COR-L47 (cell line): ENCODE measurements at places on chromosomes 1 and 21.

DNA sequence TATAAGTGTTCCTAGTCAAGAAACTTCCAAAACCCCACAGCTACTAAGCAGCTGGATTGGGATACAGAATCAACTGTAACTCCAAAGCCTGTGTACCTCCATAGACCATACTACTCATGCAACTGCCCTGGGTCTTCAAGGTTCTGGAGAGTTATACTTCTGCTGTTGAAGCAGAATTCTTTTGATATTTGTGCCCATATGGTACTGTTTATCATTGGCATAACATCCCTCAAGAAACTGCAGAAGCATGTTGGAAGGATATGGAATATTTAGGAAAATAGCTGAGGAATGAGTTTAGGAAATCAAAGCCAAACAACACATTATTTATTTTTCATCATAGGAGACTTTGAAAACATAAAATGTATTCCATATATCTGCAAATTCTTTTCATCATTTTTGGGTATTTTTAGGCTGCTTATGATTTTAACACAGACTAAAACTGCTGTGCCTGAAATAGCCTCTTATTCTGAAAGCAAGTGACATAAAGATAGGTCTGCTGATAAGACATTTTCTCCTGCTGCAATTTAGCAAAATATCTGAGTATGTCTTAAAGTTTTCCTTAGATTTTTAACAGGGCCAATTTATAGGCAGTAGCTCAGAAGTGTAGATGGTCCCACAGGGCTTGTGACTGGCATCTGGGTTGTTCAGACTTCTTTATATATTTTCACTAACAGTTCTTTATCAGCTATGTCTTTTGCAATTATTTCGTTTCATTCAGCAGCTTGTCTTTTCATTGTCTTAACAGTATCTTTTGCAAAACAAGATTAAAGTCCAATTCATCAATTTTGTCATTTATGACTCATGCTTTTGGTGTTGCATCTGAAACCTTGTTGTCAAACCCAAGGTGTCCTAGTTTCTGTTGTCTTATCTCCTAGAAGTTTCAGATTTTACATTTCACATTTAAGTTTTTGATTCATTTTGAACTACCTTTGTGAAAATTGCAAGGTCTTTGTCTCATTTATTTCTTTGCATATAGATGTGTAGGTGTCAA is 41.1 kb upstream of the ZNF124 start:
- no peak for DNase-seq

DNA sequence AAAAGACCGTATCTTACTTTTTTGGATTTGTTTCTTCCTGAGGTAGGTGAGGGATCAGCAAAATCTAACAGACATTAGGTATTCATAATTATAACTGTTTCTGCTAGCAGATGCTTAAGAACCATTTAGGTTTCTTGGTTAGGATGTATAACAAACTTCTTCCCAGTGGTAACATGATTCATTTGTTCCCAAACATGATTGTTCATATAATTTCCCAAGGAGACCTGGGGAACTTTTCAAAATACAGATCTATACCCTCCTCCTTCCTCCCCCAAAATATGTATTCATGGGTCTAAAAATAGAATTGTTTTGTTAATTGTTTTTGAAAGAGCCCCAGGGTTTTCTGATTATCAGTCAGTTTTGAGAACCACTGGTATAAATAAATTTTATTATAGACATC is 228.2 kb downstream of the COP1 start:
- no peak for DNase-seq

DNA sequence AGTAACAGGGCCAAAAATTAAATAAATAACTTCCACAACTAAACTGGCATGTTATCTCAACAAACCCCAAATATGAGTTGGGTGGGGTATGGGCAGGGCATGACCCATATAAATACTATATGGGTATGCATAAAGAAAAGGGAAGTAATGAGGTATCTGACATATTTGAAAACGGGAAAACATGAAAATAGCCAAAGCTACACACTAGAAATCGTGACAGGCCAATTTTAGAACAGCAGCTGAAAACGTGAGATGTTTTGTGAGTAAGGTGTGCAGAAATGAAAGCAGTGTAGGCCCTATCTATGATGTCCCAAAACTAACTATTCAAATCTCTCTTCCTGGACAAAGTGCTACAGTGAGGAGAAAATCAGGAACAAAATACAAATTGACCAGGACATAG is 537.9 kb upstream of the NR5A2 start:
- DNase-seq = no peak

DNA sequence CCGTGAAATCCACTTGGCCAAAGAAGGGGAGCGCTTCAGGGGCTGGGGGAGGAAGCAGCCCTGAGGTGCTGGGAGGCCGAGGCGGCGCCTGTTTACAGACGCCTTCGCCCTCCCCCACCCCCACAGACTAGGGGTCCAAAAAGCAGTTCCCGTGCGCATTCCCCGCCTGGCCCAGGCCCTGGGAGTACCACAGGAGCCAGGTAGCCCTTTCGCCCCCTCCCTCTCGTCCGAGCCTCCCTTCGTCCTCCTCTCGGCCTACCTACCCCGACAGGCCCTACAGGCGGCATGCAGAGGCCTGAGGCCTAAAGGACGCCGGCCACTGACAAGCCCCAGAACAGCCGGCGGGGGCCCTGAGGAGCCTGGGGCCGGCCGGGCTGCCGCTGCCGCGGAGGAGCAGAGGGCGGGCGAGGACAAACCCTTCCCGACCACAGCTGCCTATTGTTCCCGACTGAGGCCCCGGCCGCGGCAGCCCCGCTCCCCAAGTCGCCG is 522 bp downstream of the RC3H1 start:
- DNase-seq = no peak

DNA sequence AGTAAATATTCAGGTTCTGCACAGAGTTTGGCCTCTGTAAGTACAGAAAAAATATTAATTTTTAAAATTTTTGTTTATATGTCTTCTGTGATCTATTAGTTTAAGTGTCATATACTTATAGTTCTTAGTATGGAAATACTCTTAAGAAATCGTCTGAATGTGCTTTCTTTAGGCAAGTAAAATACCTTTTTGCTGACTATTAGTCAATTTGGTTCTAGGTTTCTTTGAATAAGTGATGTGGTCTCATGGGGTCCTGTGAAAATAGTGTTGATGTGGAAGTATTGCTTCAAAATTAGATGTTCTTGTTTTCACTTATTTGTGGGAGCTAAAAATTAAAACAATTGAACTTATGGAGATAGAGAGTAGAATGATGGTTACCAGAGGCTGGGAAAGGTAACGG is 23.9 kb downstream of the MIGA1 start:
- DNase-seq = no peak

GRCh38 chr1:84319662-84320061 is 18.2 kb downstream of the SAMD13 start:
- DNase-seq = no peak

GRCh38 chr1:165257969-165258459 is 98.5 kb downstream of the LMX1A start:
- peak; percentile 88 for DNase-seq

DNA sequence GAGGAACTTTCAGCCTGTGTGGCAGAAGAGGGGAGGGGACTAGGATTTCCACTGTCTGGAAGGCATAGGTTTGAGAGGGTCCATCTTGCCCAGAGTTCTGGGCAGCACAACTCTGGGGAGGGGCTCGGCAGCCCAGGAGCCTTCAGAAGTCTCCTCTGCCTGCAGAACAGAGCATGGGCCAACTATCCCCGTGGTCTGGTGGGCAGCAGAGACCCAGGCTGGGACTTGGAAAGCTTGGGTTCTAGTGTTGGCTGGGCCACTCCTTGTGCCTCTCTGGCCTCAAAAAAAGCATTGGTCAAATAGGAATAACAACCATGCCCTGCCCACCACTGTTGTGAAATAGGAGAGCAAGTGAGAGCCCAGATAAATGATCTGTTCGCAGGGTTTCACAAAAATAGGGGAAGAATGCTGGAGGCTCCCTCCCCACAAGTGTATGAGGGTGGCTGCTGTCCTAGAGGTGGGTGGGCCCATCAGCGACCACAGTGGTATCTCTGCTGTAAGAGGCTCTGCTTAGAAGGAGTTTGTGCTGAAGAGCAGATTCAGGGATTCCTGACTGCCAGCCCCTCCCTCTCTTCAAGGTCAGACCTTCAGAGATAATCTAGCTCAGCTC is 8.9 kb downstream of the EPHA10 start:
- DNase-seq = no peak

- no peak for DNase-seq
Observed at GRCh38 chr1:240801442-240801841, 189.5 kb upstream of the GREM2 start.

GRCh38 chr1:159000625-159001024 is 9.1 kb upstream of the IFI16 start:
- DNase-seq = no peak

DNA sequence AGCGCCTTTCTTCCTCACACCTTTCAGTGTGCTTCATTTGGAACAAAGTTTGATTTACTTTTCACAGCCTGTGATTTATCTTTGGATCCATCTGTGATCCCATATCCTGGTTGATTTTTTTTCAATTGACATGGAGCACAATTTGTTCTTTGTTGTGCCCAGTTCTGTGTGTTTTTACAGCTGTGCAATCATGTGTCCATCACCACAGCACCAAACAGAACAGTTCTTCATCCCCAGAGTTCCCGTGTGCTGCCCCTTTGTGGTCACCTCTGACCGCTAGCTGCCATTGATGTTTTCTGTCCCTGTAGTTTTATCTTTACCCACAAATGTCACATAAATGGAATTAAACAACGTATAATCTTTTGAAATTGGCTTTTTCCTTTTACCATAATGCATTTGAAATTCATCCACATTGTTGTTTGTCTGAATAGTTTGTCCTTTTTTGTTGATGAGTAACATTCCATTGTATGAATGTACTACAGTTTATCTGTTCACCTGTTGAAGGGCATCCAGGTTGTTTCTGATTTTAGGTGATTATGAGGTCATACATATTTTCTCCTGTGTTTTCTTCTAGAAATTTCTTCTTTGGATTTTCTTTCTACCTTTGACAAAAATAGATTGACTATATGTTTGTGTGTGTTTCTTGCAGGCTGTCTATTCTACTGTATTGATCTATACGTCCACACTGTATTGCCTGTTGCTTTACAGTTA is 17.4 kb downstream of the MIGA1 start:
- DNase-seq = no peak

DNA sequence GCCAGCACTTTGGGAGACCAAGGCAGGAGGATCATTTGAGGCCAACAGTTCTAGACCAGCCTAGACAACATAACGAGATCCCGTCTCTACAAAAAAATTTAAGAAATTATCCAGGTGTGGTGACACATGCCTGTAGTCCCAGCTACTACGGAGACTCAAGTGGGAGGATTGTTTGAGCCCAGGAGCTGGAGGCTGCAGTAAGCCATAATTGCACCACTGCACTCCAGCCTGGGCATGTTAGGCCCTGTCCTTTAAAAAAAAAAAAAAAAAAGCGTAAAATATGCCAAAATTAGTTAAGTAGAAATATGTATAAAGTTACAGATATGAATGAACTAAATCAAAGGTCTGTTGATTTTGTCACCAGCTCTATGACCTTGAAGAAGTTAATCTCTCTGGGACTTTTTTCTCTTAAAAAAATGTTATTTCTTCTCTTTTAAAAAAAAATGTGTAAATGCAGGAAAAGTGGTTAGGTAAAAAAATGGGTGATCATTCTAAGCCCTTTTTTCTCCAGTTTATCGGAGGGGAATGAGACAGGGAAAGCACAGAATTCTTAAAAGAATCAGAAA is 7.0 kb downstream of the EGLN1 start:
- DNase-seq = no peak

GRCh38 chr1:17883136-17883535 is 128.0 kb downstream of the ACTL8 start:
- DNase-seq = no peak

DNA sequence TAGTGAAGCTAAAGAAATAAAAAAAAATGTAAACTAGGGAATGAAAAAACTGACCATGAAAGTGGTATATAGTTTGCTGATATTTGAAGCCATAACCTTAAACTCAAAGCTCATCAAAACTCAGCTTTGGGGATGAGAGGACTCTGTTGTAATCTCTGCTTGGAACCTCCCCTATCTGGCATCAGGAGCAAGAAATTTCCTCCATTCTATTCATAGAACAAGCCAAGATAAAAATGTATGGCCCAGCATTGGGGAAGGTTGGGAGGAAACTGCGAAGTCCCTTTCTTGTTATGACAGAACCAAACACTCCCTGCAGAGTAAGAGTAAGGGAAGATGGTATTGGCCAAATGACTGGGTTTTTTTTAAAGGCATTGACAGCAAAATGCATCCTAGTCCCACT is 35.6 kb downstream of the MCOLN2 start:
- no peak for DNase-seq

DNA sequence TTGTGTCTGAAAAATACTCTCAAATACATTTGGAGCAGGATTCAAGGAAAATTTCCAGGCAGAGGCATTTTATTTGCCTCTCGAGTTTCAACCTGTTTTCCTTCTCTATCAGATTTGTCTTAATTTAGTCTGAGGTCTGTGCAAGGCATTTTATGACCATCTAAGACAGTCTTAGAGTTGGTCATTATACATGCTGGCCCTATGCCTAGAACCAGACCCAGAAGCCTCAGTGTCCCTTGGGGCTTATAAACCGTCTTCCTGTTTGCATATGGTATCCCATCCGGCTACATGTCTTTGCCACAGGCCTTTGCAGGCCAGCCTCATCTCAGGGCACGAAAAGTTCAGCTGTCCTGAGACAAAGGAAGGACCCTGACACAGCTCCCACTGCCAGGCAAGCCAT is 346.1 kb downstream of the SIPA1L2 start:
- DNase-seq = no peak

- DNase-seq = no peak
Observed at GRCh38 chr1:65362545-65362944, 53.2 kb downstream of the DNAJC6 start.

DNA sequence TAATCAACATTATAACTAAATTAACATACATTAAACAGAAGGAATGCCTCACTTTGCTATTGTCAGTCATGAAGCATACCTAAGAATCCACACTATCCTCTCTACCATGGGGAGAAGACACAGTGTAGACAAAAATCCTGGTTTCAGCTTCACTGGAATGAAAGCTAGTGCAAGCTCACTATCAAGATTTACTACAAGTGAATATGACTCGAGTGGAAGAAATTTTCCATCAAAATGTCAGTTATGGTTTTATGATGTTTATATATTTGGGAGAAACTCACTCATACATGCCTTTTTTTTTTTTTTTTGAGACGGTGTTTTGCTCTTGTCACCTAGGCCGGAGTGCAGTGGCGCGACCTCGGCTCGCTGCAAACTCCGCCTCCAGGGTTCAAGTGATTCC is 424.3 kb downstream of the KCNT2 start:
- no peak for DNase-seq

GRCh38 chr1:1304331-1305299 is 3.1 kb downstream of the ACAP3 start:
- DNase-seq = peak; percentile 76
